Central memory CD8-positive, alpha-beta T cell (primary cell): ENCODE measurements at places on chromosomes 5 and 9.

- no peak for DNase-seq
Measured at GRCh38 chr5:77957-78804, 13.8 kb upstream of the PLEKHG4B start.

DNA sequence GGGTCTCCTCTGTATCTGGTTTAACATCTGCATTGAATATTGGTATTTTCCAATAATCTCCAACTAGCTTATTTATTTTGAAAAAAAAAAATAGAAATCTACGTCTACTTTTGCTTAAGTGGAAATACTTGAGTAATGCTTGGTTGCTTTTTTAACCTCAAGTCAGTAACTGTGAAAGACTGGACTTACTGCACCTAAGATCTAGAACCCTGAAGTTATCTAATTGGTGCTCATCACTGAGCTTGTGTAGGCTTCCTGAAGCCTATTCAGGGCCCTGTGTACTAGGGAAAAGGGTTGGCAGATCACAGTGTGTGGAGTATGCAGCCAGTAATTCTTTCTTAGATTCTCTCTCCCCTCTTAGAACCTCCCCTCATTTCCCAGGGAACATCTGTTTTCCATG, 16.2 kb downstream of the SLC1A1 start:
- DNase-seq, result no peak

DNA sequence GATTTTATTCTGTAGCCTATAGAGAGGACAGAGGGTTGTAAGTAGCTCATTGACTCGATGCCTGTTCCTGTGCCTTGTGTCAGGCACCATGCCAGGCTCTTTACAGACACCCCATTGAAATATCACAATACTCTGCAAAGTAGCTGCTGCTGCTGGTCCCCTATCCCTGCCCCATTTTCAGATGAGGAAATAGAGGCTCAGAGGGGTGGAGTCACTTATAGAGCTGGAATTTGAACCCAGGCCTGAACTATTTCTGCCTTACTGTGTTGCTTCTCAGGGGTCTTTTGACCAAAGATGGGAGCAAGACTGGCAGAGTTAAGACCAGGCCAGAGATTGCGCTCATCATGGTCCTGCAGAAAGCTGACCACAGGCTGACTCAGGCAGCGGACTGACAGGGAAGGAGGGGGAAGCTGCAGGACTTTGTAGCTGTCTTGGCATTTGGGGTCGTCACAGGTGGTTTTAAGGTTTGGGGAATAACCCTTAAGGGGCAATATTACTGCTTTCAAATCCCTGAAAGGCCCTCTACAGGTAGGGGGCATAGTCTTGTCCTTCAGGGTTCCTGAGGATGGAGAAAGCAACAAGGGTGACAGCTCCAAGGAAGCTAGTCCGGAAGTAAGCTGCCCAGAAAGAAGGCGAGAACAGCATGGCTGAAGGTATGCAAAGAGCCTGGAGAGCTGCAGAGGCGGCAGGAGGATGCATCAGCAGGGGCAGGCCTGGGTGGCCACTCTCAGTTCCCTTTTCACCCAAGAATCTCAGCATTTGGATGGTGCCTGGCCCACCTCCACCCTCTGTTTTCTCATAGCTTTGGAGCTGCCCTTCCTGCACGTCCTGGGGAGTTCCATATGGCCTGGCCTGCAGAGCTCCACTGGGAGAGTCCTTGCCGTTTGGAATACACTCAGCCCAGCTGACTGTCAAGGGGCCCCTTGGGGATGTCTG, 18.3 kb upstream of the NDST1 start:
- DNase-seq, result no peak

- DNase-seq, result no peak
Measured at GRCh38 chr5:61186634-61187033, 24.4 kb upstream of the SMIM15 start.

DNA sequence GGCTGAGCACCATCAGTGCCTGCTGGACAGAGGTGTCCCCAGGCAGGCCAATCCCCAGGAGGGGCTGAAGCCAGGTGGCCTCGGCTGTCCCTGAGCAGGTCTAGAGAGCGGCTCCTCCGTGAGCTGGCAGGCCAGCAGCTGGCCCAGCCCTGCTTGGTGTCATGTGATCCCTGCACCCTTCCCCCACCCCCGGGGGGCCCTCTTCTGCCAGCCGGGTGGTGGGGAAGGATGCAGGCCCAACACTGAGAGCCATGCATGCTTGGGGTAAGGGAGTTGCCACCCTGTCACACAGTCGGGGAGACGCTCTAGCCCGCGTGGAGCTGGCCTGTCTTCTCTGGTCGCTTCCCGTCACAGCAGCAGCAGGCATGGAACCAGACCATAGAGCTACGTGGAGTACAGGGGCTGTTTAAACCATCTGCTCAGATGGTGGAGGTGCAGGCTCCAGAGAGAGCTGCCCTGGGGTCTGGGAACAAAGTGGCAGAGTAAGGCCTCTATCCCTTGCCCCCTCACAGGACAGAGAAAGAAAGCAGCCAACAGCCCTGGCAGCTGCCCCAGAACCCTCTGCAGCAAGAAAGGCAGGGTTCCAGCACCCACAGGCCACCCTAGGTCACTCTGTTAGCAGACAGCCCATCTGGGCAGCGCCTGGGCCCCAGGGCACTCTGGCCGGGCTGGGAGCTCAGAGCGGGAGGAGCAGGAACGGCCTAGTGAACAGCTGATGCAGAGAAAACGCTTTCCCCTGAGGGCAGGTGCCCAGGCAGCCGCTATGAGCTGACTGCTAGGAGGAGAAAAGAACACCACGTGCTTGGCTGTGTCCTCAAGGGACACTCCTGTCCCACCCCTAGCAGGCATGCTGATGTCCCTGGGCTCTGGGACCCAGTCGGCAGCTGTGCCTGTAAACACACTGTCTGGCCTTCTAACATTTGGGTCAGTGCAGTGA, 6.8 kb downstream of the RALGDS start:
- no peak for DNase-seq

DNA sequence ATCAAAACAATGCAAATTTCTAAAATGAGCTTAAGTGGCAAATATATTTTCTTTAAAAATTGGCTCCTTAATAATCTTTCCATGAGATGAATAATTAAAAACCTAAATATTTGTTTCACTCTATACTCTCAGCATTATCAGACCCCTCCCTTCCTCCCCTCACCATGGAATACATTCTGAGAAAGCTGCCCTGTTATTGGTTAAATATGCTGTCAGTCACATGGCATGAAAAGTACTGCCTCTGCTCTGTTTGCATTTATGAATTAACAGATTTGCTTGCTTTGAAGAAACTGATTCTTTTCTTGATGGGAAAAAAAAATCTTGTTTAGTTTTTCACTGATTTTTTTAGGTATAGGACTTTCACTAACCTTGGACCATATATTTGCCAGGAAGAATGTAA, 17.0 kb upstream of the RPS23 start:
- no peak for DNase-seq

- DNase-seq, result no peak
Measured at GRCh38 chr9:69834056-69834455, 13.4 kb downstream of the CFAP95 start.

DNA sequence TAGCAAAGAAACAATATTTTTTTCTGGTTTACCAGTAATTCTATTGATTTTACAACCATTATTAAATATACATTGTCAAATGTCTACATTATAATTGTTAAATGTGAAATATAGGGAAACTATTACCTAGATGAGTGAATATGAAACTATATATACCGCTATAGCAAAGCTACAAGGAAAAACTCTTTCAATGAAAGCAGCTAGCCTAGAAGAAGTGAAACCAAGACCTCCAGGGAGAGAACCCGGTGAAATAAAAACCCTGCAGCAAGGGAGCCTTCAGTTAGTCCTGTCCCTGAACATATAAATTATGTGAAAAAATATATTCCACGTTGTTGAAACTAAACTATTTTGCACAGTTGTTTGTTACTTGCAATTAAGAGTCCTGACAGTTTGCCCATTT, 913.1 kb downstream of the EFNA5 start:
- DNase-seq, result no peak

DNA sequence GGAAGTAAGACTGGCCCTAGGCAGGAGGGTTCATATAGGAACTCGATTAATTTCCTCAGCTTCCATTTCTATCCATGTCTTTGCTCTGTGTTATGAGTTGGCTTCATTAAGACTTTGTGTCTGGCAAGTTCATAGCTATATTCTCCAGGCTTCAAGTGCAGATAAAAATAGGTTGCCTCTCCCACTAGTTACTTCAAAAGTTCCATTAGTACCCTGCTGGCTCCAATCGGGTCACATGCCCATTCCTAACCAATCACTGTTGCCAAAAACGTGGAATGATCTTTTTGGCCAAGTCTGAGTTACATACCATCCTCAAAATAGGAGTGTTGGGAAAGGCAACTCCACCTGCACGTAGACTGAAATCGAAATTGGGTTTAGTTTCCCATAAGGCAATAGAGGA, 13.8 kb upstream of the SPATA31D1 start:
- DNase-seq, result no peak

DNA sequence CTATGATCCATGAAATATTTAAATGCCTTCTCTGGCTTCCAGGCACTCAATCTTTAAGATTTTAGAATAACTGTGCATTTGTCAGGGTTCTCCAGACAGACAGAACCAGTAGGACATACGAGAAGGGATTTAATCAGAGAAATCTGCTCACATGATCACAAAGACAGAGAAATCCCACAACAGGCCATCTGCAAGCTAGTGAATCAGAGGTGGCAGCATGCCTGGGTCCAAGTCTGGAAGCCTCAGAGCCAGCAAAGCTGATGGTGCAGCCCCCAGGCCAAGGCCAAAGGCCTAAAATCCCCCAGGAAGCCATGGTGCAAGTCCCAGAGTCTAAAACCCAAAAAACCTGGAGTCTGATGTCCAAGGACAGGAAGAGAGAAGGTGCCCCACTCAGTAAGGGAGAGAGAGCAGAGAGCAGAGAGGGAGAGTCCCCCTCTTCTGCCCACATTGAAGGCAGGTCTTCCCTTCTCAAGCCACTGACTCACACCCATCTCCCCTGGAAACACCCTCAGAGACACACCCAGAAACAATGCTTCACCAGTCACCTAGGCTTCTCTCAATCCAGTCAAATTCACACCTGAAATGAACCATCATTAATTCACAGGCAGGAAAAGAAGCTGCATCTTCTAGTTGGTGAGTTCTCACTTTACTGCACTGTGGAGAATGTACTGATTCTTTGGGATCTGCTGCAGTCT, 48.7 kb downstream of the CAMSAP1 start:
- DNase-seq, result no peak

DNA sequence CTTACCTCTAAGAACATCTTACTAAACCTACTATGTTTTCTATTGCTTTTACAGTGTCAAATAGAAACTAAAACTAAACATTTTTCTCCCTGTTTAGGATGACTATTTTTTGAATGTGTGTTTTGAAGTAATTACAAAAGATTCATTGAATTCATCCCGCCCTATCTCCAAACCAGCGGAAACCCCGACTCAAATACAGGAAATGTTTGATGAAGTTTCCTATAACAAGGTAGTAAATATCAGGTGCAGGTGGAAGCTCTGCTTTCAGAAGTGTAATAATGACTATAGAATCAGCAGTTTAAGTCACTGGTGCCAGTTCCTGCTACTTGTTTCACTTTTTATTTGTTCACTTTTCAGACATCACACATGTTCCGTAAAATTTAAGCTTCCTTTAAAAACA, 20.0 kb downstream of the ERAP2 start:
- no peak for DNase-seq

DNA sequence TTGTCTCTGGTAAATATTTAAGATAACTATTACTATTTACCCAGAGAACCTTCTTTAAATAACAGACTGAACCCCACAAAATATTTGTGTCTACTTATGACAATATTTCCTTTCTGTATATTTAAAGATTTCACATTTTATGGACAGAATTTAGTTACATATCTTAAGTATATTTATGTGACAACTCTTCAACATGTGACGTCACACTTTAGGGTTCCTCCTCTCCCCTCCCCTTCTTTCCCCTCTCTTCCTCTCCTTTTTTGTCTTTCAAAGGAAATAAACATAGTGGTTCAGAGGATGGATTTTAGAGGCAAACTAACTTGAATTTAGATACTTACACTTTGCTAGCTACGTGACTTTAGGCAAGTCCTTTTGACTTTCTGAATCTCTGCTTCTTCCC, 655.6 kb upstream of the NUDT12 start:
- DNase-seq, result no peak

DNA sequence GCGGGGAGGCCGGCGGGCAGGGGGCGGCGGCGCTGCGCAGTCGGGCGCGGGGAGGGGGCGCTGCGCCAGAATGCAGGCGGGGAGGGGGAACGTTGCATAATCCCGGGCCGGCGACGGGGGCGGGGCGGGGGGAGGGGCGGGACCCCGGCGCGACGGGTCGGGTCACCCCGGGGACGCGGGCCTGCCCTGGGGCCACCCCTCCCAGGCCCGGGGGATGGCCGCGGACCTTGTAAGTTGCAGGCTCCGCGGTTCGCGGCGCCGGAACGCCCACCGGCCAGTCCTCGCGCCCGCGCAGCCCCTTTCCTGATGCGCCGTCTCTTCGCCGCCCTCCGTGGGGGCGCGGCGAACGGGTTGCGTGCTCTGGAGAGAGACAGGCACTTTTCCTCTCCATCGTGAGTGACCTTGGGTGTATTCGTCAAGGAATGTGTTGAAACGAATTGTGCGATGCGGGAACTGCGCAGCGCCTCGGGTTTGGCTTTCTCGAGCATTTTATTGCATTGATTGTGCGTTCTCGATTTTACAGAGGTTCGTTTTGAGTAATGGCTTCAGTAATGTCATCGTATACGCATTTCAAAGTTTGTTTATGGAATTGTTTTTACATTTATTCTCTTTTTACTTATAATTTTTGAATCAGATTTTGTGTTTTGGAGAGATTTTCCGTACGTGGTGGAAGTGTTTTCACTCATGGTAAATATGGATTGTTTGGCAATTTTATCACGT, 802 bp downstream of the SPIN1 start:
- DNase-seq, result no peak

DNA sequence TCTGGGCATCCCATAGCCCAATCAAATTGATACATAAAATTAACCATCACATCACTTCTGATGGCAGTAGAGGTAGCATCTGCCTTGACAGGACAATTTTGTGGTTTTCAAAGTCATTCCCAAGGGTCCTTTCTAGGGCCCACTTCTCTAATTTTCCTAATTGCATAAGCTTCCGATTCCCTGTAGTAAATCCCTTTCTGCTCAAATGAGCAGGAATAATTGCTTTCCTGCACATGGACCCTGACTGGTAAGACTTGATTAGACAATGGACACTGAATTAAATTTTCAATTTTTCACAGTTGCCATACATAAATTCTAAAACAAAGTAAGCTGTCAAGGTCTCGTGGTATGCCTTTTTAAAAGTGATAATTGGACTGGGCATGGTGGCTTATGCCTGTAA, 22.0 kb upstream of the IL17B start:
- no peak for DNase-seq
